ENCODE measurements at places on chromosomes 13 and 19. TPM values are rescaled to one million over a fixed set of nuclear protein-coding genes. Genes with fewer than 3 reads are reported as not detected.

The FAM32A gene
- total RNA-seq: 40.4 TPM

The BICRA gene
- 7.9 TPM for total RNA-seq

The DCT gene
- total RNA-seq: not detected

- ATAC-seq: no peak
These were observed 102.1 kb upstream of the C1QTNF9B start for GRCh38 chr13:23999424-23999823.

DNA sequence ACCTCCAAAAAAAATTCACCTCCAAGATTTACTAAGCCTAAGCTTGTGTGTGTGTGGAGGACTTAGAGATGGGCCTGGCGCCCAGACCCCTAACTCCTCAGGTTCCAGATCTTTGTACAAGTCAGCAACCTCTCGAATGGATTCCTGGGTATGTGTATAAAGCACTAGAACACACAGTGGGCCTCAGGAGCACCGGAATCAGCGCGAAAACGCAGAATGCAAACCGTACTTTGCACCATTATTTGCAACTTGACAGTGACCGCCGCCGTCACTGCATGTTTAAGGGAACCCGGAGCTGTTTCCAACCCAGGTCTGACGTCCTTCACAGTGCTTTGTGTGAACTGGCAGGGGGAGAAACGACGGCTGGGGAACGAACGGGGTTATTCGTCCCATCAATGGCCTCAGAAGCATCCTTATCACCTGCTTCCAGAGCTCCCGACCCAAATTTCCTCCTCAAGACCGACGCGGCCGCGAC, 688 bp downstream of the ZNF606 start:
- ATAC-seq: no peak

DNA sequence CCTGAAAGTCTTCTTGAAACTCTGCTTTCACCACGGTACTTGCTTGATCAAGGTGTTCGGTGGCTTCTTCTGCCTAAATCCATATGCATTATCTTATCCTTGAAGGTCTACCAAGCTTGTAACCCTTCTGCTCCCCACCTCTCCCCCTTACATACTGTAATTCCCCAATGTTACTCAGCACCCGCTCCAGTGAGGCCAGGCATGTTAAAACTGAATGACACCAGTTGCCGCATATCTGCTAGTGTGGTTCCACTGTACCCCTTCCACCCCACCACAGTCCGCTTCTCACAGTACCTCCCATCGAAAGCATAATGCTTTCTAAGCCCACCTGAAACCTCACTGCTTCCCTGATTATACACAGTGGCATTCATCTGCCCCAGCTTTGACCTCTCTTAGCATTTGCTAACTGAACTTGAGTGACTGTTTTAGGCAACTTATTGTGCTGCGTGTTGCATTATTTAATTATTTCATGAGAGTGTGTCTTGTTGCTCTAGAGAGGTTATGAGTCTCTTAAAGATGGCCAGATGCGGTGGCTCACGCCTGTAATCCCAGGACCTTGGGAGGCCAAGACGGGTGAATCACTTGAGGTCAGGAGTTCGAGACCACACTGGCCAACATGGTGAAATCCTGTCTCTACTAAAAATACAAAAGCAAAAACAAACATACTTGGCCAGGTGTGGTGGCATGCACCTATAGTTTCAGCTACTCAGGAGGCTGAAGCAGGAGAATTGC, 87.6 kb upstream of the MBNL2 start:
- no peak for ATAC-seq

DNA sequence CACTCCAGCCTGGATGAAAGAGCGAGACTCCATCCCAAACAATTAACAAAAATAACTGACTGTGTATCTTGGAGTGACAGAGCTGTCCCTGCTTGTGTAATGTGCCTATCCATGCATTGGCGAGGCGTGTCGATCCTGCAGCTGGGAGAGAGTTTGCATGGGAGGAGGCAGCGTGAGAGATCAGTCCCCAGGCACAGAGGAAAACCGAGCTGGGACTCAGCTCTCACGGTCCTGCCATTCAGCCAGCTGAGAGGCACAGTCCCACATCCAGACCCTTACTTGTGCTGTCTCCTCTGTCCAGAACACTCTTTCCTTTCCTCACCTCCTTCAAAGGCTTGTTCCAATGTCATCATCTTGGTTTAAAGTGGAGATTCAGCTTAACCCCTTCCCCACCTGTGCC, 11.9 kb upstream of the SULT2B1 start:
- no peak for ATAC-seq

DNA sequence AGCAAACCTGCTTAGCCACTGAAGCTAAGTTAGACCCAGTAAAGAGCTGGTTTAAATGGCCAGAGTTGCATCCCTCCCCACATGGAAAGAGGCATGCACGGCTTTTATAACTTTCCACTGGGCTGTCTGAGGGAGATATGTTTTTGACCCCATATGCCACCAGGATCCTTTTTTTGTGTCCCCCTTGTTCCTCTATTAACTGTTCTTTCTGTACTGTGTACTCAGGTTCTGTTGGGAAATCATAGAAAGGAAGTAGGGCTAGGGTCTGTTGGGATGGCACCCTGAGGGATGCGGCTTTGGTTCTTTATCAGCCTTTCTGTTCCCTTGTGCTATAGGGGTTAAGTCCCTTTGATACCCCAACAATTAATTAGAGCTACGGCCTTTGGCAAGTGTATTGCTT, 12.2 kb upstream of the TM9SF2 start:
- ATAC-seq: no peak

DNA sequence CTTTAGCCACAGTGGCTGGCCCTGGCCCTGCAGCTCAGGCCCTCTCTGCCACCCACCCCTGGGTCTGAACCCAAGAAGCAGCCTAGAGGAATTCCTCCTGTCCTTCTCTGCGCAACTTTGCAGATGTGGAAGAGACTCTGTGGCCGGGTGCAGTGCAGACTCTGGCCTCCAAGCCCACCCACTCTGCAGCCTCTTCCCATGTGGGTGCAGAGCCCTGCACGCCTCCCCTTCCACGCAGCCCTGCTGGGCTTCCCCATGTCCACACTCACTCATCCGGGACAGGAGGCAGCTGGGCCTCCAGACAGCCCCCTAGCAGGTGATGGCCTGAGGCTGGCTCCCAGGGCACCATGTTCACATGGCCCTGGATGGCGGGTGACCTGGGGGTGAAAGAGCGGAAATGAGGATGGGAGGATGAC, 2.5 kb downstream of the TEX29 start:
- ATAC-seq: no peak

GRCh38 chr13:110015253-110015652, 228.9 kb upstream of the IRS2 start:
- ATAC-seq: no peak

DNA sequence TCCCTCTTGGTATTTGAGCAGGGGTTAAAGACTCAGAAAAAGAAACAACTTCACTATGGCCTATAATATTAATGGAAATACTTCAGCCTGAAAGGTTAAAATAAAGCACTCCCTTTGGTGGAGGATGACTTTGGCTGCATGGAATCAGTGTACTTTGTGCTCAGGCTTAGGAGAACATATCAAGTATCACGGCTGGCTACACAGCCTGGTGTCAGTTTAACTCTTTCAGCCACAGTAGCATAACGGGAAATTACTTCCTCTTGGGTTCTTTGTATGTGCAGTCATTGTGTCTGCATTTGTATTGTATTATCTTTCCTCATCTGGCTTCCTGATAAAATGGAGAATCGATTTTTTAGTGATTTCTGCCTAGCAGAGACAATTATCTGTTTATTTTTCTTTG, 239.0 kb downstream of the GGACT start:
- no peak for ATAC-seq

Measured in esophagus mucosa (tissue), 1 donor.